ENCODE measurements at places on chromosomes 7 and 10.

DNA sequence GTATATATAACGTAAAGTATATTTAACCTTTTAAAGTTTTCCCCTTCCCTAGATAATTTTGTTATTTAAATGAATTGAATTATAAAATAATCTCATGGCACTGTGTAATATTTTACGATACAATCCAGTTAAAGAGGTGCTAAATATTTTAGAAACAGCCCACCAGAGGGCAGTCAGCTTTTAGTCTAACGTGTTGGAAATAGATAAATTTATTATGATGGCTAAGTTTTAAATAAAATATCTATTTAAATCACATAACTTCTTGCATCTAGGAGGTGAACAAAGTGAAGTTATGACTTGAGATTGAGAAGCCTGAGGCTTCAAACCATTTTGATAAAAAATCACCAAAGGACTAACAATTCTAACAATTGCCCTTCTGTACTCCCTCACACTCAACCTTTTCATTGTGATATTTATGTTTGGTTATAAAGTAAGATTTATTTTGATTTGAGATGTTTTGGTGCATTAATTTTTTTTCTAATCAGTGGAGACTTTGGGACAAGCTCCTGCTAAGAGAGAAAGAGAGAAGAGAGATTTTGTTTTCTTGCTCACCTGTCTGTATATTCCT is 171.5 kb upstream of the SP4 start:
- peak; percentile 15 for DNase-seq

- no peak for DNase-seq
Observed at GRCh38 chr7:22584179-22584578, 84.2 kb upstream of the STEAP1B start.

- DNase-seq: no peak
Observed at GRCh38 chr10:8052956-8053445, 1.5 kb upstream of the GATA3 start.

DNA sequence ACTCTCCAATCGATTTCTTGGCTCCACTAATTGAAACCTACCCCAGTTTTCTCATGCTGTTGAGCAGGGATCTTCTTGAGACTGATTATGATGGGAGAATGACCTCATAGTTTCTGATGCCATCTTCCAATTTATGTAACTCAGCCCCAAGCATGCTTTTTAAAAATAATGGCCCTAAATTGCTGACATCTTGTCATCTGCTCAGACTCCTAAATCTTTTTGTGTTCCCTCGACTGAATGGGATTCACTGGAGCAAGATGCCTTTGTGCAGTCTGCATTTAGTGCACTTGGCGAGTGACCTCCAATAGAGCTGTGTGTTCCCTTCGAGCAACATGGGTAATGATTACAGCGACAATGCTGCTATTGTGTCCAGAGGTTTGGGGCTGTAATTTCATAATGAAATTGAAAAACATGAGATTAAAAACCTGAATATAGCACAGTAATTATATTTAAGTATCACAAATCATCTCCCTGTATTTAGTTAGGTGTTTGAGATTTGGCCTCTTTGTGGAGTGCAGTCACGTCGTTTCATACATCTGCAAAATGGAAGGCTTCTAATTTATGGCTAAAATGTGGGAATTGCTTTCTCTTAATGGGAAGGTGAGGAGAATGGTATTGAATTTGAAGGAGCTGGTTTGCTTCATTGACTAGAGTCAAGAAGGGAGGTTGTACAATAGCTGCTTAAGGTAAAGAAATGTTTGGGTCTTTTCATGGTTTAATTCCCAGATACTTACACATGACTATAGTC is 192.9 kb downstream of the AUTS2 start:
- no peak for DNase-seq

GRCh38 chr7:30026229-30027064 is at the start of gene FKBP14:
TSS of gene FKBP14 (minus strand) at chr7:30026702. CDS start at chr7:30026508, 194 bp downstream.
- DNase-seq: peak; percentile 89

DNA sequence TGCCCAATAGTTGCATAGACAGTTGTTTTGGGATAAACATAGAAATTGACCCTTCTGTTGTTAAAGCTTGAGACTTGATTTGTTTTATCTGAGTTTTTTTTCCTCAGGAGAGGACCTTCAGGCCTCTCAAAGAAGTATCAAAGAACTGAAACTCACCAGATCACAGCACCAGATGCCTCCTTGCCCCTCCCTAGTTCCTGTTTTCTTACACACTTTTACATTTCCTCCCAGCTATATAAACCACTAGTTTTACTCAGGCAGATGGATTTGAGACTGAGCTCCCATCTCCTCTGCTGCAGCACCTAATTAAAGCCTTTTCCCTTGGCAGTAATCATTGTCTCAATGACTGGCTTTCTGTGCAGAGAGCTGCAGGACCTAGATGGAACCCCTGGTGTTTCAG is 150.6 kb upstream of the NRG3 start:
- DNase-seq: no peak

GRCh38 chr10:77565590-77566023 is 72.0 kb downstream of the KCNMA1 start:
- no peak for DNase-seq

DNA sequence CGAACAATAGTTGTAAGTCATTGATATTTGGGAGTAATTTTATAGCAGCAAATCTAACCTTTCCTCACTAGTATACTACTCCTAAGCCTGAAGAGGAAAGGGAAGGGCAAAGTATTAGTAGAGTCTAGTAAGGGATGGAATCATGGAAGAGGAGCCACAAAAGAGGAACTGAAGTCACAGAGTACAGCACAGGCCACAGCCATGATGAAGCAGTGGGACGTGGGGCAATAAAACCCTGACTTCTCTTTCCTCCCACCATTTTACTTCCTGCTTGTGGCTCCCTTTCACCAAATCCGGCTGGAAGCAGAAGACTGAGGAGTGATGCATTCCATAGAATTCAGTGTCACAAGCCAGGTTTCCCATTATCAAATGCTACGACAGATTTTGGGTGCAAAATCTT is 58.7 kb downstream of the CABCOCO1 start:
- no peak for DNase-seq

GRCh38 chr7:27945058-27945795 is 205.3 kb downstream of the TAX1BP1 start:
- DNase-seq: no peak

- DNase-seq: no peak
Observed at GRCh38 chr10:31116226-31116625, 84.6 kb upstream of the ZNF438 start.

- DNase-seq: no peak
Observed at GRCh38 chr10:34960983-34961382, 129.2 kb downstream of the CUL2 start.

DNA sequence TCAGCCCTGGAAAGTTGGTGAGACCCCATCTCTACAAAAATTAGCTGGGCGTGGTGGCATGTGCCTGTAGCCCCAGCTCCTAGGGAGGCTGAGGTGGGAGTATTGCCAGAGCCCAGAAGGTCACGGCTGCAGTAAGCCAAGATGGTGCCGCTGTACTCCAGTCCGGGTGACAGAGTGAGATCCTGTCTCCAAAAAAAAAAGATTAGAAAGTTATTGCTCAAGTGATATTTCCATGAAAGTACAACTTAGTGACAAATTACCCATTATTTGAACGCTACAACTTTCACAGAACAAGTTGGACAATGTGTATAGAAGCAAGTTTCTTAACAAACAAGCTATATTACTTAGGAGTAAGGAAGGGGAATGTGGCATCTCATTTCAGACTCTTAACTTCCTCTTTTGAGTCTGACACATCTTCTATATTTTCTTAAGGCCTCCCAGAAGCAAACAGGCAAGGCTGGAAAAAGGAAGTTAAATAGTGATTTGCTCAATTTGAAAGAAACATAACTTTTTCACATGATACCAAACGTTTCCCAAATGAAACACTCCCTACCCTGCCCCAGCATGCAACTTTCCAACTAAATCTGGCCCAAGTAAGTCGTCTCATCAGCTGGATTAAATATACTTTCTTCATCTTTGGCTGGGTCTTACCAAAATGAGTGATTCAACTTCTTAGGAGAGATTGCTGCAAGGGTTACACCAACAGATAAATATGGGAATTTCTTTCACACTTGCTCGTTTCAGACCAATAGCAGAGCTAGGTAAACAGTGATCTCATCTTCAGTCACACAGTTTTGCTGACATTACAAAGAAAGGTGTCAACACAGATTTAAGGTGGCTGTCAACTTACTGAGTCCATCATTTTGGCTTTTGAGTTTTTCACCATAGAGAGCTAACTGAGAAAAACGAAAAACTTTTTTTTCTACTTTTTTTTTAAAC is 66.3 kb upstream of the KLF6 start:
- no peak for DNase-seq
